ENCODE measurements at places on chromosomes 12 and 14.

GRCh38 chr12:64072916-64073575, 149.1 kb downstream of the KICS2 start:
- DNase-seq, result no peak

- peak; percentile 51 for DNase-seq
Measured at GRCh38 chr14:95519699-95520098, 3.2 kb upstream of the SYNE3 start.

GRCh38 chr12:48061938-48062719, 43.8 kb downstream of the SENP1 start:
- no peak for DNase-seq

DNA sequence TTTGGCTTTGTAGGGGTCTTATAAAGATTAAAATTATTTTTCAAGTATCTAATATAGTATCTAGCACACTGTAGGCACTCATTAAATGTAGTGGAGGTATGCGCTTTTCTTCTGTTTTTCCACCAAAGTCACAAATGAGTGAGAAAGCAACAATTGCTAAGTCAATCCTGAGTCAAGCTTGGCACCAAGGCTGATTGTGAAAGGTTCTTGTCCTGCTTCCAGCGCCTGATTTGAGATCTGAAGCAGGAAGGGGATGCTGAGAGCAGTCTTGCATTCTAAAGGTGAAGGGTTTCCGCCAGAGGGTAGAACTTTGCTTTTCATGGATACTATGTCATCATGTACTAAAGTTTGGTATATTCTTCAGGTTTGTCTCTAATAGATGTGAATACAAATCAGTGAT, 64.9 kb upstream of the DAAM1 start:
- DNase-seq, result no peak

- DNase-seq, result no peak
Measured at GRCh38 chr14:72599579-72600470, 294.1 kb downstream of the DPF3 start.

DNA sequence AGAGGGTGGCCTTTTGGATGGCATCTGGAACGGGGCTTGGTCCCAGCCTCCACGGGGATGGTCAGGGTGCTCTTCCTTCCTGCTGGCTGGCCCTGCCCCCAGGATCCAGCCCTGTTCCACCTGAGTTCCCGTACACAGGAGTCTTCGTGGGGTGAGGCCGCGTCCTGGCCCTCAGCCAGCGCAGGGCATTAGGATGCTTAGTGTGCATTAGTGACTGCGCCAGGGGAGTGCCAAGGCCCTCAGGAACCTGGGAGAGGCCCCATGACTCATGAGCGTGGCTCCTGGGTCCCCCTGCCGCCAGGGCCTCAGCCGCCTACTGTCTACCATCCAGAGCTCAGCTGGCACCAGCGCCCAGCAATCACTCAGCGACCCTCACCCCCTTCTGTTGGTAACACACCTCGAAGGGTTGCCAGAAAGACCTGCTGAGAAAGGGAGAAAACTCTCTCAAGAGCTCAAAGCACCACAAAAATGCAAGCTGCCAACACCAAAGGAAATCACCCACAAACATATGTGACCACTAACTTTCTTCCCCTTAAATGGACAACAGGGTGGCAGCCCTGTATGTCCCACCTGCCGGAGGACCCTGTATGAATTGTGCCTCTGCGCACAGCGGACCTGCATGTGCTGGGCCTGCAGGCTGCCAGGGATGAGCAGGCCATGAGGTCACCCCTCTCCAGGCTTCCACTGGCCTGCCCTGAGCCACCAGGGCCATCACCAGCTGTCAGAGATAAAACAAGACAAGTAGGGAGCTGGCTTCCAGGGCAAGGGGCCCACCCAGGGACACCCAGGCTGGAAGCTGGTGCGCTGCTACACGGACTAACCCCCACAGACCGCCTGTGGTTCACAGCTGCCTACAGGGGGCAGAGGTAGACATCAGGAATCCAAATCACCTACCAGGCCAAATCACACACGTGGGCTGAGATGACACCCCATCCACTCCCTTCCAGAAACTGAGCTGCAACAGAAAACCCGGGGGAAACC, 28.7 kb downstream of the CCDC85C start:
- DNase-seq, result no peak

GRCh38 chr12:16218234-16218633, 59.3 kb downstream of the SLC15A5 start:
- no peak for DNase-seq

- no peak for DNase-seq
Measured at GRCh38 chr12:109170324-109170723, 53.9 kb downstream of the ACACB start.

- no peak for DNase-seq
Measured at GRCh38 chr12:47190271-47190750, 110.6 kb upstream of the AMIGO2 start.

DNA sequence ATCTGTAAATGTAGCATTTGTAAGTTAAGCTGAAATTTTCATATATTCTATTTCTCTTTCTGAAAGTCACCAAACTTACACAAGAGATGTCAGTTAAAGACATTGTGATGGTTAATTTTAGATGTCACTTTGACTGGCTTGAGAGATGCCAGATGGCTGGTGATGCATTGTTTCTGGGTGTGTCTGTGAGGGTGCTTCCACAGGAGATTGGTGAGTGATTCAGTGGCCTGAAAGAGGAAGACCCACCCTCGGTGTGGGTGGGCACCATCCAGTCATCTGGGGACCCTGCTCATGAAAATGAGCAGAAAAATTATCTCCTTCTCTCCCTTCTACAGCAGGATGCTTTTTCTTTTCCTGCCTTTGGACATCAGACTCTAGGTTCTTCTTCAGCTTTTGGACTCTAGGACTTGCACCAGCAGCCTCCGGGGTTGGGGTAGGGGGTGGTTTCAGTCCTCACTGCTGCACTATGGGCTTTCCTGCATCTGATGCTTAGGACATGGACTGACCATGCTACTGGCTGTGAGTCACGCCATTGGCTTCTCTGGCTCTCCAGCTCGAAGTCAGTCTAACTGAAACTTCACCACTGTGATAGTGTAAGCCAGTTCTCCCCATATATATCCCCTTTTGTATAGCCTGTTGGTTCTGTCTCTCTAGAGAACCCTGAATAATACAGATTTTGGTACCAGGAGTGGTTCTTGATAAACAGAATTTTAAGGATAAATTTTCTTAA, 20.9 kb downstream of the PDE6H start:
- peak; percentile 42 for DNase-seq

DNA sequence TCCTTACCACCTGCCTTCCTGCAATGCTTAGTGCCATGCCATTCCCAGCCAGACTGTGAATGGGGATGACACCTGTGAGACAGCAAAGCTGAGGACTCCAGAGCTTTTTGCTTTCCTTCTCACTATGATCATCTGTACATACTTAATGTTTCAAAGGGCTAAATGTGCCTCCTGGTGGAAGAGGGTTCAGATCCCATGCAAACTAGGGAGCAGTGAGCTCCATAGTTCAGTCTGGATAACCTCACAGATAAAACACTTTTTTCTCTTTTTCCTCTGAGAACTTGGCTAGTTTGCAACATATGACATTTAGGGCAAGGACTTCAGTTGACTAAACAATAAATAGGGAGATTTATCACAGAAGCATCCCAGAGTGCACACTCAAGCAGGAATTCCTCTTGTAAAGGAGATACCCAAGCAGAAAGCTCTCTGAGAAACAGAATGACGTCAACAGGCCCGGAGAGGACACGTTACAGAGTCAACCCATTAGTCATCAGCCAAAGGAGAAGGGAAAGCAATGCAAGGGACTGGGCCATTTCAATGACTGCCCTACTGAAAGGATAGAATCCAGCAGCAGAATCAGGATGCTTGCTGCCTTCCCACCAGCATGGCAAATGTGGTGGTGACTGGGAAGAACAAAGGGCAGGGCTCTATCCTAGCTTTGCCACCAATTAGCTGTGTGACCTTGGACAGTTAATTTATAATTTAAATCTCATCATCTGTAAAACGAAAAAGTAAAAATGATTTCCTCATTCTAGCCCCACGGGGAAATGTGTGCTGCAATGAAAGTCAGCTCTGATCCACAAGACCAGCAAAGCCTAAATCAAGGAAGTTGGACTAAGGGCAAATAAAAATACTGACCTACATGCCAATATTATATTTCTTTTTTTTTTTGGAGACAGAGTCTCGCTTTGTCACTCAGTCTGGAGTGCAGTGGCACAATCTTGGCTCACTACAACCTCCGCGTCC, 80.8 kb upstream of the ACTN1 start:
- no peak for DNase-seq

GRCh38 chr14:38987781-38988180, 115.3 kb downstream of the SEC23A start:
- DNase-seq, result no peak

GRCh38 chr14:101738703-101739320, 22.7 kb upstream of the PPP2R5C start:
- DNase-seq, result no peak

DNA sequence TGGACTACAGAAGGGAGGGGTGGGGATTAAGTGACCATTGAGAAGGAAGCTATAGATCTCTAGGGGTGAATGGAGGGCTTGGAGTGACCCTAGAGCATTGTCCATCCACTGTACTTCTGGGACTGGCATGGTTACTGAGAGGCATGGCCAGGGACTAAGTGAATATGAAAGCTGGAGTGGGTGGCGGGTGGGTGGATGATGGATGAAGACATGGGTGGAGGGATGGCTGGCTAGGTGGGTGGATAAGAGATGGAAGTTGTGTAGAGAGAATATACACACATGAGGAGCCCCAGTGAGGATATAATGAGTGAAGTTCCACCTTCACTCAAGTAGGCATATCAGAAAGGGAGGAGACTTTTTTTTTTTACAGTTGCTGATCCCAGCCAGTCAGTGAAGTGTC, 65.5 kb upstream of the NRXN3 start:
- no peak for DNase-seq

GRCh38 chr12:91272461-91273063, 89.9 kb upstream of the DCN start:
- DNase-seq, result no peak

DNA sequence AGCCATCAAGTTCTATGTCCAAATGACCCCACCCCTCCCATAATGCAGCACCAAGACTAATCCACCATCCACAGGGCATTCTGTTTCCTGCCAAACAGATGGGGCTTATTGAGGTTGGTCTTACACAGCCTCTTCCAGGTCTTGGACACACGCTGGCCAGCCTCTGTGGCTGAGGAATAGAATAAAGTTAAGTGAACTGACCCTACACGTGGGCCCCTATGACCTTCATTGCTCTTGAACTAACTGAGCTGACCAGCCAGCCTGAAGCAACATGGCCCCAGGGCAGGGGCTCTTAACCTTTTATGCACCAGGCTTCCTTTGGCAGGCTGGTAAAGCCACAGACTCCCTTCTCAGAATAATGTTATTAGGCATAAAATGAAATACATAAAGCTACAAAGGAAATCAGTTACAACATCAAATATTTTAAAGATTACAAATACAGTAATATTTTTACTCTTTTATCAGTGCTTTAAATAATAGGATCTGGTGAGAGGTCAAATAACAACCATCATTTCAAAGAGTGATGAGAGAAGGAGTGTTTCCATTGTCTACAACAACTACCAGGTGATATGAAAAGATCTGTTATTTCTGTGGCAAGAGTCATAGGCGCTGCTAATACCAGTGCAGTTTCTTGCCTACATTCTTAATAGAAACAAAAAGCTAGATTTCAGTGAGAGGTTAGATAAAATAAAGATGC, 192.9 kb upstream of the NUDT4 start:
- no peak for DNase-seq

Measured in B cell (primary cell).